ENCODE measurements at places on chromosomes 11 and 22.

DNA sequence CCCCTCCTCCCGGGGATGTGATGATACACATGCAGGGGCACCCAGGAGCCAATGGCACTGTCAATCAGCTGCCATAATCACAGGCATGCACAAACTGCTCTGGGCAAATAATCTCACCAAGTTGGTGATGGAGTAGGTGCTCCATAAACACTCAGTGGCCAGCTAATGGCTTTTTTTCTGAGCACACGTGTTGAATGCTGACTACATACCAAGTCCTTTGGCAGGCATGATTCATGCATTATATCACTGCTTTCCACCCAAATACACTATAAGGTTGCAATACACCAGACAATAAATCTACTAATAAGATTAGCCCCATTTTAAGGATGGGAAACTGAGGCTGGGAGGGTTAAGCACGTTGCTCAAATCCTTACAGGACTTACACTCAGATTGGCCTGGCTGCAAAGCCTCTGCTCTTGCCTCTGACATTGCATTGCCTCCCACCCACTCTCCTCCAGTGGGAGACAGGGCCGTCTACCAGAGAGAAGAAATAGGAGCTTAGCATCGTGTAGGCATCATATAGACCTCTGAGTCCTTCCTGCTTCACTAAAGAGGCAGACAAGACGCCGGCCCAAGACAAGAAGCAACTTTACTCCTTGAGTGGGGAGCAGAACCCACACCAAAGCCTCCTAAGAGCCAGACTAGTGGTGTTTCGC, 32.7 kb upstream of the ACCSL start:
- DNase-seq = no peak

GRCh38 chr11:20342347-20343141, 21.0 kb upstream of the HTATIP2 start:
- no peak for DNase-seq

DNA sequence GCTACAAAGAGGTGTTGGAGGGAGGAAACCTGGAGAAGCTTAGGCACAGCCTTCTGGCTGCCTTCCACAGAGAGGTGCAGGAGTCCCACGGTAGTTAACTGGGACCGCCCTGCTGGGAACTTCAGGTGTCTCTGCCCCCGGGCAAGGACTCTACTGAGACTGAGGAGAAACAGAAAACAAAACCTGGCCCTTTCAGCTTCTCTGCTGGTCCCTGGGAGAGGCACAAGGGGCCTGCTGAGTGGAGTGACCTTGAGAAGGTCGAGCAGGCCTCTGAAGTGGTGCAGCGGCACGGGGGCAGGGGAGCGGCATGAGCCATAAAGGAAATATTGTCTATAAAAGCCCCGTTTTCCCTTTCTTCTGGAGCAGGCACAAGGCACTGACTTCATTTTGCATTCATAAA, 38.9 kb downstream of the NTM start:
- no peak for DNase-seq

DNA sequence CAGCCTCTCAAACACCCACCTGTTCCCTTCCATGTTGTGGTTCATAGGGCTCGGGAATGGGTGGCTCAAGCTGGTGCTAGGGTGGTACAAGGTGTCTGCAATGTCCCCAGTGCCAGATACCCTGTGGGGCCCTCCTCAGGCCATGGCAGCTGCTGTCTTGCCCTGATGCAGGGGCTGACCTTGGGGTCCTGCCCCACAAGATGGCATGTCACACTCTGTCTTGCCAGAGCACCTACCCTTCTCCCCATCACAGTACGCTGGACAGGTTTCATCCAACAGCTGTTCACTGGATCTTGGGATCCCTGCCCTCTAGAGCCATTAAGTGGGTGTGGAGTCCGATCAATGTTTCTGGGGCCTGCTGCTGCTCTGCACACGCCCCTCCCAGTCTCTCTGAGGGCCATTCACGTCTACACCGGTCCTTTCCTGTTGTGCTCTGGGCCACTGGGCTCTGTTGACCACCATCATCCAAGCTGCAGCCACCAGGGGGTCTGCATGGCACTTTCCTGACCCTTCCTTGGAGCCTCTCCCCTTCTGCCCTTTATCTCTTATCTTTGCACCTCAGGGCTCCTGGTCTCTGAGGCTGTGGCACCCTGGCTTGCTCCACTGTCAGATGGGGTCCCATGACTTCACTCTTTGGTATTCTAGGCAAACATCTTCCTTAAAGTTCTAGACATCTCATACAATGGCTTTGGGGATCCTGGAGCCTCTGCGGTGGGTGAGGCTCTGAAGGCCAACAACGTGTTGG, 7.1 kb downstream of the LRRC74B start:
- DNase-seq = no peak

- no peak for DNase-seq
Observed at GRCh38 chr22:50576070-50576469, 2.2 kb downstream of the CPT1B start.

GRCh38 chr22:29258407-29259252, 9.2 kb downstream of the RHBDD3 start:
- DNase-seq = no peak

GRCh38 chr22:17060126-17060525, 24.7 kb upstream of the IL17RA start:
- DNase-seq = no peak

GRCh38 chr11:62400281-62400680, 18.6 kb upstream of the SCGB1A1 start:
- DNase-seq = no peak

DNA sequence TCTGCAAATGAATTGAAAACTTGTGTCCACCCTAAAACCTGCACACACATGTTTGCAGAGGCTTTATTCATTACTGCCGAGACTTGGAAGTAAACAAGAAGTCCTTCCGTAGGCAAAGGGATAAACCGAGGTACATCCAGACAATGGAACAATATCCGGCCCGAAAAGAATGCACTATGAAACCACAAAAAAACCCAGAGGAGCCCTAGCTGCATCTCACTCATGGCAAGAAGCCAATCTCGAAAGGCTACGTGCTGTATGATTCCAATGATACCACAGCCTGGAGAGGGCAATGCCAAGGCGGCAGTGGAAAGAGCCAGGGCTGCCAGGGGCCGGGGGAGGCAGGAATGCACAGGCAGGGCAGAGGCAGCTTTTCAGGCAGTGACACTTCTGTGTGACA, 3.2 kb upstream of the MRPL23 start:
- no peak for DNase-seq

GRCh38 chr11:121467471-121467870, 14.7 kb upstream of the SORL1-AS1 start:
- DNase-seq = no peak
